Hematopoietic multipotent progenitor cell treated with erythropoietin and hydrocortisone succinate and interleukin-3 and kit ligand, for 15 days (in vitro differentiated cells): ENCODE measurements at places on chromosomes 5 and 9.
A peak's percentile ranks its signal among the peaks of the same experiment; 100 is the strongest.

DNA sequence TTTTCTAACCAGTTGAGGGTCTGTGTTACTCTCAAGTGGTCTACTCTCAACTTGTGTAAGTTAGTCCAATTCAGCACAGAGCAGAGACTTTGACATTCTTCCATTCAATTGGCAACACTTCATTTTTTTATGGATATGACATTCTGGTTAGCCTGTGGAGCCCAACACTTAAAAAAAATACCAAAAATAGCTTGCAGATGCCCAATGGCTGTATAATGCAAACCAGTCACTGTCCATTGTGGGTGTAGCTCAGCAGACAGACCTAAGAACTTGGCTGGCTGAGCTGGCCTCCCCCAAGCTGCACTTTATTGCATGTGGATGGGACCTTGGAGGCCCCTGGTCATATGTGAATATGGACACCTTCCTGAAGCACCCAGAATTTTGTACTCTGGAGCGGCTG, 103.2 kb downstream of the DPYSL3 start:
- no peak for DNase-seq

- DNase-seq, result no peak
Observed at GRCh38 chr5:173741087-173741486, 124.6 kb upstream of the BOD1 start.

GRCh38 chr5:171705830-171706468, 79.7 kb upstream of the SMIM23 start:
- no peak for DNase-seq

GRCh38 chr9:136531186-136531903, 14.5 kb downstream of the NOTCH1 start:
- no peak for DNase-seq

DNA sequence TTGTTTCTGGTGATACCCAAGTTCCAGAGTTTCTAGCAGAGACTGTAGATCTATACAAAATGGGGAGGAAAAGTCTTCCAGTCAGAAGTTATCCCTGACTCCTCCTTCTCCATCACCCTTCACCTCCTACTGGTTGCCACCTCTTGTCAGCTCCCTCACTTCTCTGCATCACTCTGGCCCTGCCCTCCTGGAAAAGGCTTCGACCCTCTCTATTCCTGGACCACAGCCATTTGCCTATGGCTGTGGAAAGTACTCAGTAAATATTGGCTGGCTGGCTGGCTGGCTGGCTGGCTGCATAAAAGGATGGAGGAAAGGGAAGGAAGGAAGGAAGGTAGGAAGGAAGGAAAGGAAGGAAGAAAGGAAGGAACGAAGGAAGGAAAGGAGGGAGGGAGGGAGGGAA, 32.7 kb upstream of the ABCA1 start:
- no peak for DNase-seq

DNA sequence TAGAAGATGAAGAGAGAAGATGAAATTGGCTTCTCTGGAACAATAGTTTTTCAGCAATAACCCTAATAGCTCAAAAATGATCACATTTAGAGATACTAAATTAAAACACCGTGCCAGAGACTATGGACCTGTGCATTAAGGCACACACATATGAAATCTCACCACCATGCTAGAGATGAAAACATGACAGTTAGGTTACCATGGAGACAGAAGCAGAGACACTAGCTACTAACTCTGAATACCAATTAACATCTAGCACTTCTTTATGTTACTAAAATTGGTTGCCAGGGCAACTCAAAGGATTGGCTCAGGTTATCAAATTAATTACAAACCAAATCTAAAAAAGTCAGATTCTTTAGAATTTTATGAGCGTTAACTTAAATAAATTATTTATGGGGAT, 337.7 kb downstream of the PLK2 start:
- DNase-seq, result no peak

DNA sequence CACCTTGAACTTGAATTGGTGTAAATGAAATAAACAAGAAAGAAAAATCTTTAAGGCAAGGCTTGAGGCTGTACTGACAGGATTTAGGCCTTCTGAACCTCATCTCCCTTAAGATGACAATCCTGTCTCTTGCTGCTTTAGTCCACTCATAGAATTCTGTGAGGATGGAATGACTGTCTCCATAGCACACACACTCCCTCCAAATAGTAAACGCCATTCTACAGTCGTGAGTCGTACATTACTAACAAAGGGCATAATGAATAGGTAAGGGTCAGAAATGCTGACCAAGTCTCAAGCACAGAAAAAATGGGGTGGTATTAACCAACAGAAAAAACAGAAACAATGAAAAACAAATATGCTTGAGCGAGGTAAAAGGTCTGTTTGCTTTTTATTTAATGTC, 71.8 kb upstream of the SIMC1 start:
- DNase-seq, result no peak

DNA sequence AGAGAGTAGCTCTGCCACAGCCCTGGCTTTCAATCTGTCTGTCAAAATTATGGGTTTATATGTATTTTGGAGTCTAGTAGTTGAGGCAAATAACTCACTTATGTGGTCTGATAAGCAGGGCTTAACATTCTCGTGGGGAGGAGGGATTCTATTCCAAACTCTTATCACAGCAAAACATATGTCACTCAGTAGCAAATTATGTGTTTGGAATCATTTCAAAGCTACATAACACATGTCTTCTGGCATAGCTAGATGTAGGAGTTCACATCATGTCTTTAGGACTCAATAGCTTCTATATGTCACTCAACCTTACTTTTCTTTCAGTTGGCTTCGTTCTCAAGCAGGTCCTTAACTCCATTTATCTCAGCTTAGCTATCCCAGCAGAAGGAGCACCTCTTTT, 144.5 kb upstream of the SEMA6A start:
- peak; percentile 68 for DNase-seq

DNA sequence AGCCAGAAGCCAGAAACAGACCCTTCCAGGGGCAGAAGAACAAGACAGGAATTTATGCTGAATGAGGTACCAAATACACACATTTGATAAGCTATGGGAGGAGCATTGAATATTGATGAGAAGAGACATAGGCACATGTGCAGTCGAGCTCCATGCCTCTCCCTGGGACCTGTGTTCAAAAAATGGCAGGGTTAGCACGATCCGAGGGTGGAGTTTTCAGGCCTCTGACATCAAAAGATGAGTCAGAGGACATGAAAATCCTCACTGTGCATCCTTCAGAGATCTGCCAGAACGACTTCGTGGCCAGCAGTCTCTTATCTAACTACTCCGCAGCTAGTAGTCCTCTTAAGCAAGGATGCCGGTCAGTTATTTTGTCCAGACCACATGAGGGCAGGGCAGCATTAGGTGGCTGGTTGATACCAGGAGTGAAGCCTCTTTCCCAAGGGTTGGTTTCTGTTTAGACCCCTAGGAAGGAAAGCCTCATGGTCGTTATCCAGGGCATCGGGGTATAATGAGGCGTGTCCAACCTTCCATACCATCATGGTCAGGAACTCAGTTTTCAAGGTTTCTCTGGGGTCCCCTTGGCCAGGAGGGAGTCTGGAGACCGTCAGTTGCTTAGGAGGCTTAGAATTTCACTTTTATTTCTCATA, 11.6 kb upstream of the CMBL start:
- DNase-seq, result peak; percentile 59

DNA sequence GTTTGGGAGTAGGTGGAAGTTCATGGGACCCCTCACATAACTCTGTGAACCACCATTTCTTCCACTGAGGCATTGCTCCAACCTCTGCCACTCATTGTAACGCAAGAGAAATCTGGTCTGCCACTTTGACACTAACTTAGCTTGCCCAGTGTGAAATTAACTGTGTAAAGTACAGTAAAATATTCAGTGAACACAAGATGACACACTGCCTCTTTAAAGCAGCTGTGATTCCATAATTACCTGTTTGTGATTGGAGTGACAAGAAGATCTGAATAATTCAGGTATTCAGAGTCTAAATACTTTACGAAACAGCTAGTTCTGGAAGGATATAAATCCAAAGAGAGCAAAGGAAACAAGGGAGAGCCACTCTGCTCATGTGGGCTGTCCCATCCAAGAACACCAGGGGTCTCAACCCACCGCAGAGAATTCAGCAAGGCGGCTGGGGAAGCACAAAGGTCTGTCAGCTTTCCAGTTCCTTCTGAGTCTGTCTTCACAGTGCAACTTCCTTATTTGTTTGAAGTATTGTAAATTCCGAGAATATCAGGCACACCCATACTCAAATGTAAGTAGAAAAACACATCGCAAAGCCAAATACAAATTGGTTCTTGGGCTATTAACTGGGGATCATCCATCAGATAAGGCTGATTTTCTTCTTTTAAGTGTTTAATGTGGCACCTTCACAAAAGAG, 86.9 kb downstream of the GNAQ start:
- DNase-seq, result no peak

- no peak for DNase-seq
Observed at GRCh38 chr9:1794547-1795270, 220.4 kb upstream of the SMARCA2 start.

DNA sequence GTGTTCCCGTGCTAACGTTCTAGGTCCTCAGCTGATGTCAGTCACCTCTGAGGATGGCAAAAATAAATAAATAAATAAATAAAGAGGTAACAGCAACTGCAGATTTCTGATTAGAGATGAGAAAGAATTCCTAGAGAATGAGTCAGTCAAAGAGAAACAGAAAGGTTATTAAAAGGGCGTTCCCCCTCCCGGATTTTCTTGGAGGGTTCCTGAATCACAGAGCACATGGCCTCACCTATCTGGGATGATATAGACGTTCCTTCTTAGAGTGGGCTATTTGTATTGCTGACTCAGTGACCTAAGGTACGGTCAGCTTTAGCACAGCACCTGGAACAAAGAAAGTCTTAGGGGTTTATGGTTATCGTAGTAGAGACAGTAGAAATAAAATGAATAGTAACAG, 30.6 kb downstream of the HTR4 start:
- DNase-seq, result no peak
